ENCODE measurements at places on chromosomes 2 and 18.

- no peak for DNase-seq
Measured at GRCh38 chr2:43155851-43156411, 70.5 kb downstream of the ZFP36L2 start.

DNA sequence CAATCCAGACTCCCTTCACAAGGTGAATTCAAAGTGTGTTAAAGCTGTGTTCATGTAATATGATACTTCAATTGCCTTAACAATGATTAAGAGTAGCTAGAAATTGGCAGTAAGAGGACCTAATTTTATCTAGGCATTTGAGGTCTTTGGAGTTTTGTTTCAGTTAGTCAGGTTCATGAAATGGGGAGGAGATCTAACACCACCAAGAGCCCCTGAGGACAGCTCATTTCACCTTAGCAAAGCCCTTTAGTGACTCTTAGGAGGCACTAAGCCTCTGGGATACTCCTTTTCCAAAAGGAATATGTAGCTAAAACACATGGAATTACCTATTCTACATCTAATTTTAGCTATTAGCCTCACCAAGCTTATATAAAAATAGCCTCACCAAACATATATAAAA is 716.5 kb upstream of the RAB6C start:
- no peak for DNase-seq

DNA sequence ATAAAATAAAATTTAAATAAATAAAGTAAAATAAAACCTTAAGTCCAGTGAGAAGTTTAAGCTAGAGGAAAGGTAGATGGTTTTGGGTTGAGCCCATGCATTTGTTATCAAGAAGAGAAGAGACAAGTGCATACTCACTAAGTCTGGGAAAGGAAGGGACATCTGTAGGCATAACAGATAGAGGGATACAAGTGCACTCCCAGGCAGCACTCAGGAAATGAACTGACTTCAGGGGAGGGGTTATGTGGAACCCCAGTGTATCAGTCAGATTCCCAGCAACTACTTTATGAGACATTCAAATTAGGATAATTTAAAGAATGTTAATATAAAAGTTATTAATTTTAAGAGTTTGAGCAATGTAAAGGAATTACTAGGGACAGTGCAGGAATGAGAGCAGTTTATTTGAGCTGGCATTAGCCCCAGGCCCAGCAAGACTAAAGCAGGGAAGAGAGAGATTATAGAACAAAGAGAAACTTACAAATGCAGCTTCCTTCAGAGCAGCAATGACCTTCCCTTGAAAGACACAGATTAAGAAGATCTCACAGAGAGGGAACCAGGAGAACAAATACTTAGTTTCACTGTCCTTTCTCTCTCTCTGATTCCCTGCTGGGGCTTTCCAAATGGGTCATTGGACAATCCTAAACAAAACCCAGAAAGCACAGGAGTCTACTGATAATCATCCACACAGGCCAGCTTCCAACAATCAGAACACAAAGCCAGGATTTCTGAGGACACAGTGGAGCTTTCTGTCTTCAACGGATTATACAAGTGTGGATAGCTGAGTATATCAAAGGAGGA is 109.7 kb downstream of the ERBB4 start:
- no peak for DNase-seq

DNA sequence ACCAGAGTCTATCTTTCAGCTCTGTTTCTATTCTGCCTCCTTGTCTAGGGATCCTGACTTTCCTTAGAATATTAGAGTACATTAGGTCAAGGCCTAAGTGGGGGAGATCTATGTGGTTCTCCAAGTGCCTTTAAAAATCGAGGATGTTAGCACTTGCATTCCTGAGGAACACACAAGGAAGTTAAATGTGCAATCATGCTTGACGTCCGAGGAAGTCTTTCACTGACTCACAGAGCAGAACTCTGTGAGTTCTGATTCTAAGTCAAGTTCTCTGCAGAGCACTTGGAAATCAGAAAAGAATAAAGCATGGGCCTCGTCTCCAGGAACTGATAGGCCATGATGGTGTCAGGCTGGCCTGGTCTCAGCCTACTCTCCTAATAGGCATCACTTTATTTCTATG is 17.2 kb downstream of the FHOD3 start:
- peak; percentile 85 for DNase-seq

DNA sequence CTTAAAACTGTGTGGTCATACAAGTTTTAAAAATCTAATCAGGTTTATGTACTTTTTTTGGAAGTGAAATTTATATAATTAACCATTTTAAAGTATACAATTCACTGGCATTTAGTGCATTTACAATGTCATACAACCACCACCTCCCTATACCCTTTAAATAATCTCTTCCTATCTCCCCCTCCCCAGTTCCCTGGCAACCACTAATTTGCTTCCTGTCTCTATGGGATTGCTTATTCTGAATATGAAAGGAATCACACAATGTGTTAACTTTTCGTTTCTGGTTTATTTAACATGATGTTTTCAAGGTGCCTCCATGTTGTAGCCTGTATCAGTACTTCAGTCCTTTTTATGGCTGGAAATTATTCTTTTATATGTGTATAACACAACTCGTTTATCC is 19.4 kb downstream of the CHMP3 start:
- no peak for DNase-seq

DNA sequence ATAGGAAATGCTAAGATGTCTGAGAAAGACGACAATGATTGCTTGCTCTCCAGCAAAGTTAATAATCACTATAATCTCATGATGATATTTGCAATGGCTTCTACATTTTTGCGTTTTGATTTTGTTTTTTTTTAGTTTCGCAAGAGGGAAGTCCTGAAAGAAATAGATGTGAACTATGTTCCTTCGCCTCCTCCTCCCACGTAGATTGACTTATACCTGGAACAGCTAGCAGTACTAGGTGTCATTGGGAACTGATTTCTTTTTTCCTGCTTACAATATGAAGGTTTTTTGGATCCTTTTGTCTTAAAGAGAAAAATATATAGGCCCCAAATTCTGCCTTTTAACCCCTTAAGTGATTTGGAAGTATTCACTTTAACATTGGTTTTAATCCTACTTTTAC is 26.7 kb downstream of the ITPRID2 start:
- no peak for DNase-seq

DNA sequence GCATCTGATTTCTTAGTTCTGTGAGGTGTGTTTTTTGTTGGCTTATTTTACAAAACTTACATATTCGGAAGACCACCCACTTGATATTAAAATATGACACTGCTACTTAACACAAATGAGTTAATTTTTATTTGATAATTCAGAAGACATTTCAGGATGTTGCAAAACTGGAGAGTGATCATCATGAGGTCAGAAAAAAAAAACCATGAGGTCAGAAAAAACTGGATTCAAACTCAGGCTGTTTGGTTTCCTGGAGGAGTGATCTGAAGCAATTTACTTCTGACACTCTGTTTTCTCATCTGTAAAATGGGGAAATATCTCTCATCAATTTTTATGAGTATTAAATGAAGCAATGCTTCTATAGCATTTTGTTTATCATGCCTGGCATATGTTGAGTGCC is 1.8 kb upstream of the CCBE1 start:
- DNase-seq = no peak

GRCh38 chr18:58407263-58407648 is 221.6 kb downstream of the ALPK2 start:
- no peak for DNase-seq

GRCh38 chr18:63907664-63908063 is at the start of gene SERPINB10:
TSS of gene SERPINB10 (plus strand) at chr18:63907958. CDS start at chr18:63915511, 7,553 bp downstream.
- DNase-seq = no peak

DNA sequence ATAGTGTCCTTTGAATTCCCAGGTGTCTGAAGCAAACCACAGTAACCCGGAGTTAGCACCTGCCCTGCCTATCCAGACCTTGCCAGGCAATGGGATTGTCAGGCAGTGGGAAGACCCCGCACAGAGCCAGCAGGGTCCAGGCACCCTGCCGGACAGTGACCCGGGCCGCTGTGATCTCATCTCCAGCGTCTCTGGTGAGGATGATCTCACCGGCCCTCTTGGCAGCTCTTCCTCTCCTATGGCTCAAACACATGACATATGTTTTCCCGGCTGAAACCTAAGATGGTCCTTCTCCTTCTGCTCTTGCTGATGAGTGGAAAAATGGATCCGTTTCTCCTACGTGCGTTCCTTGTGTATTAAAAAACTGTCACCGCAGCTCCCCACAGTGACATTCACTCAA is 75.1 kb downstream of the ACOXL start:
- peak; percentile 31 for DNase-seq

GRCh38 chr2:204645018-204645773 is 99.9 kb downstream of the PARD3B start:
- peak; percentile 56 for DNase-seq

GRCh38 chr18:68178921-68179320 is 536.0 kb downstream of the TMX3 start:
- DNase-seq = no peak

DNA sequence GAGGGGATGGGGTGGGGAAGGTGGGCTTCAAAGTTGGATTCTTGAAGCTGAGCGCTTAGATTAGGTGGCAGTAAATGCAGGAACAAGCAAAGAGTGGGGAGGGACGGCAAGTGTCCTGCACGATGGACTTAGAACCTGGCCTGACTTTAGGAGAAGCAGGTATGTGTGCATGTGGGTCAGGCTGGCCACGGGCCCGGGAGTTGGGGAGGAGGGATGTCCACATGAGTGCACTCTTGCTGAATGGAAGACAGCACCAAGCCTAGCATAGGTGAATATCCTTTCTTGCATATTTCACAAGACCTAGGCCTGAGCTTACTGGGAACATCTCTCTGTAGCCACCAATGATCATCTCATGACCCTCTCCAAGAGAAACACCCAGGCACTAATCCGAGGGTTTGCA is 96.1 kb downstream of the DDX1 start:
- DNase-seq = no peak

DNA sequence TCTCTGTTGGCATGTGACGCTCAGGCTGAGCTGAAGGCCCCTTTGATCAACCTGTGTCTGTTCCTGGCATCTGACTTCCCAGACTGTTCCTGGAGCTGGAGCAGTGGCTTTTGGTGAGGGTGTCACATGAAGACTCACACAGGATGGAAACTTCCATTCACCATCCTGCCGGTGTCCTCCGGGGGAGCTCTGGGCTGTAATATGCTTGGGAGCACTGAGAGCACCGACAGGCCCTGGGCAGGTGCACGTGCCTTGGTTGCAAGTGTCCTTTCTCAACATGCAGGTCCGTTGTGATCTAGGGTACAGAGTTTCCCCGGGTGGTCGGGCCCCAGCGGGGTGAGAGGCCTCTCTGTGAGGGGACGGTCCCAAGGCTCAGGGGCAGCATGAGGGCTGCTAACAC is 24.8 kb upstream of the GBX2 start:
- no peak for DNase-seq

- peak; percentile 78 for DNase-seq
Measured at GRCh38 chr2:148282201-148282600, 261.3 kb downstream of the MBD5 start.

GRCh38 chr18:76208678-76209306 is 286.2 kb downstream of the ZNF516 start:
- no peak for DNase-seq

DNA sequence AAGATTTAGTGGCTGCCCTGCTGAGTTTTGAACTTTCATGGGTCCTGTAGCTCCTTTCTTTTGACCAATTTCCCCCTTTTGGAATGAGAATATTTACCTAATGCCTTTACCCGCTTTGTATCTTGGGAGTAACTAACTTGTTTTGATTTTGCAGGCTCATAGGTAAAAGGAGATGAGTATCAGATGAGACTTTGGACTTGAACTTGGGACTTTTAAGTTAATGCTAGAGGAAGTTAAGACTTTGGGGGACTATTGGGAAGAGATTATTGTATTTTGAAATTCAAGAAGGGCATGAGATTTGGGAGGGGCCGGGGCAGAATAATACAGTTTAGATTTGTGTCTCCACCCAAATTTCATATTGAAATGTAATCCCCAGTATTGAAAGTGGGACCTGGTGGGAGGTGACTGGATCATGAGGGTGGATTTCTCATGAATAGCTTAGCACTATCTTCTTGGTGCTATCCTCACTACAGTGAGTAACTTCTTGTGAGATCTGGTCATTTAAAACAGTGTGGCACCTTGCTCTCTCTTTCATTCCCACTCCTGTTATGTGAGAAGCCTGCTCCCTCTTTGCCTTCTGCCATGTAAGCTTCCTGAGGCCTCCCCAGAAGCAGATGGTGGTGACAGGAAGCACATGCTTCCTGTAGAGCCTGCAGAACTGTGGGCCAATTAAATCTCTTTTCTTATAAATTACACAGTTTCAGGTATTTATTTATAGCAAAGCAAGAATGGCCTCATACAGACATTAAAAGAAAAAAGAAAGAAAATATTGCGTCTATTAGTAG is 6.1 kb downstream of the ADI1 start:
- DNase-seq = no peak

Data from iris pigment epithelial cell (primary cell).